ENCODE measurements at places on chromosomes 2 and 18. TPM values are rescaled to one million over a fixed set of nuclear protein-coding genes. Genes with fewer than 3 reads are reported as not detected.

DSC1 gene
- total RNA-seq = 0.15 TPM

MARCO gene
- not detected for total RNA-seq

PLEKHH2 gene
- 0.75 TPM for total RNA-seq

GCG gene
- not detected for total RNA-seq

ACTR3 gene
- 267 TPM for total RNA-seq

AQP12B gene
- total RNA-seq = not detected

SERPINB11 gene
- not detected for total RNA-seq

CFC1 gene
- not detected for total RNA-seq

RND3 gene
- not detected for total RNA-seq

PDE1A gene
- total RNA-seq = not detected

CRYGD gene
- not detected for total RNA-seq

FOXI3 gene
- not detected for total RNA-seq

SLC39A10 gene
- 42.8 TPM for total RNA-seq

VWA3B gene
- not detected for total RNA-seq

GRCh38 chr2:84964406-84965191, 6.4 kb upstream of the KCMF1 start:
- no peak for DNase-seq

GRCh38 chr18:63981719-63982118, 11.8 kb downstream of the SERPINB8 start:
- no peak for DNase-seq

DNA sequence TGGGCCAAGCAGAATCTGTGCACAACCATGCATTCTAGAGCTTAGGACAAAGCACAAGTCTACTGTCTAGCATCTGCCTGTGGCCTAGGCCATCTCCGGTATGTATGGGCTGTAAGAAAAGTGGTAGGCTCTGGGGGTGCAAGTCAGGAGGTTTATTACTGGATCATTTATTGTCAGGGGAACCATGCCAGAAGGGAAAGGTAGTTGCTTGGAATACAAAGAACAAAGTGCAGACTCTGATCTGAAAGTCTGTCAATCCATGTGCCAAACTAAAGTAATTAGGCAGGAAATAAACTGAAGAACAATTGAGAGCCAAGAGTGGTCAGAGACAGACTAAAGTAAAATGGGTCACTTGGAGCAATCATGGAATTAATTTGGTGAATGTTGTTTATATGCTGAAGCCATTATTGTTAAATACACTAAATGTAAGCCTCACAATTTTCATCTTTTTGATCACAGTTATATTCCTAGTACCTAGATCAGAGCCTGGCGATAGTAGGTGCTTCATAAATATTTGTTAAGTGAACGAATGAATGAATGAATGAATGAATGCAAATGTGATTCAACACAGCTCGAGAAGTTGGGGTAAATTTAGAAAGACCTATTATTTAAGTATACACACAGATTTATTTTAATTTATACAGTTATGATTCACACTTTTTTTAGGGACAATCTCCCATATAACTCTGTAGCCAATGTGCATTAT, 260.7 kb upstream of the STON1 start:
- DNase-seq = no peak

- no peak for DNase-seq
Observed at GRCh38 chr2:15975676-15976075, 35.3 kb downstream of the MYCN start.

DNA sequence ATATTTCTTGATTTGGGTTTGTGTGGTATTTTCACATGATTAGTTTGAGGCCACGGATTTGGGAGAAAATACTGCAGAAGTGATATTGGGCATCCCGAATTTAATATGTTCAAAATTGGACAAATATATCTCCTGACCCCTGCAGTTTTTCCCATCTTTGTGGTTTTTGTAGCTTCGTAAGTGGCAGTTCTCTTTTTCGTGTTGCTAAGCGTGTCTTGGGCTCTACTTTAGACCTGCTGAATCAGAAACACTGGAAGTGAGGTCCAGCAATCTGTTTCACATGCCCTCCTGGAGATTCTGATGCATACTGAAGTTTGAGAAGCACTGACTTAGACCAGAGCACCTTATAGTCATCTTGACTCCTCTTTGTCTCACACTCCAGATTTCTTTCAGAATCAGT, 98.3 kb downstream of the EPB41L5 start:
- DNase-seq = no peak

DNA sequence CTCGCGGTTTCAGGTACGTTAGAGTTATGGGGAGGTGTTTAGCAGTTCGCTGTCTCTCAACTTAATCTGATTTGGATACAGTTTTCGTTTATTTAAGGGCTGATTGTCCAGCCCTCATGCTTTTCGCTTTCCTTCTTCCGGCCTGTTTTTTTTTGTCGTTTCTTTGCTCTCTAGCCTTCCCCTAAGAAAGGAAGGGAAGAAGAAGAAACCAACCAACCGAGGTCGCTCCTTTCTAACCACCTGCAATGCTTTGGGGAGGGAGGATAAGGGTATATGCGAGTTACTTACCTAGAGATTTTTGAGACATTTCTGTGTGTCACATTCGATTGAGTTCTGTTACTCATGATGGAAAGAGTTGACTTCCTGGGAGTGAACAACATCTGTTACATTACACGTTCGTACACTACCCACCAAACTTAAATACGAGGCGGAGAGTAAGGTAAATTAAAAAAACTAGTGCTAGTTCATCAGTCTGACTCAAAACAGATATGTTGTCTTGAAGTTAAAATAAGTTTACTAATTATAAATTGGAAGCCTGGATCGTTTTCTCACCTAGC, 918 bp downstream of the EIF5B start:
- no peak for DNase-seq

- DNase-seq = no peak
Observed at GRCh38 chr18:57715671-57716070, 87.4 kb downstream of the ATP8B1 start.

DNA sequence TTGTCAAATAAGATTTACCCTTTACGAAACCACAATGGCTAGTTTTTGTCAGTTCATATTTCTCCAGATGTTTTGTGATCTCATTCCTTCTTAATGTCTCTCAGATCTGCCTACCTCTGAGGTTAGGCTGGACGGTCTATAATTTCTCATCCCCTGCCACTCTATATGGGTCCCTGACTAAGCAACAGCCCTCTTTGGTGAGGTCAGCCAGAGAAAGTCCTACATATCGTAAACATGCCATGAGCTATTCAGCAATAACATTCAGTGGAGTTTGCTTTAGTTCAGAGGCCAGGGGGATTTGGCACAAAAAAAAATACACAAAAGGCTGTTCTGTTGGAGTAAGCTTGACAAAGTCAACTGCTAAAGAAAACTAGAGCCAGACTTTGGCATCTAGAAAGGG, 192.1 kb upstream of the NCKAP5 start:
- DNase-seq = no peak

GRCh38 chr2:42339191-42339912, 21.7 kb downstream of the COX7A2L start:
- DNase-seq = no peak

- no peak for DNase-seq
Observed at GRCh38 chr2:161165811-161166210, 5.6 kb downstream of the TANK start.

GRCh38 chr18:54327818-54328217, 29.8 kb downstream of the STARD6 start:
- DNase-seq = no peak

GRCh38 chr2:234290671-234291070, 206.2 kb downstream of the ARL4C start:
- DNase-seq = peak; percentile 57

GRCh38 chr2:151150331-151151320, 111.0 kb downstream of the RBM43 start:
- DNase-seq = no peak

- no peak for DNase-seq
Observed at GRCh38 chr2:70531419-70532086, 22.1 kb downstream of the TGFA start.

DNA sequence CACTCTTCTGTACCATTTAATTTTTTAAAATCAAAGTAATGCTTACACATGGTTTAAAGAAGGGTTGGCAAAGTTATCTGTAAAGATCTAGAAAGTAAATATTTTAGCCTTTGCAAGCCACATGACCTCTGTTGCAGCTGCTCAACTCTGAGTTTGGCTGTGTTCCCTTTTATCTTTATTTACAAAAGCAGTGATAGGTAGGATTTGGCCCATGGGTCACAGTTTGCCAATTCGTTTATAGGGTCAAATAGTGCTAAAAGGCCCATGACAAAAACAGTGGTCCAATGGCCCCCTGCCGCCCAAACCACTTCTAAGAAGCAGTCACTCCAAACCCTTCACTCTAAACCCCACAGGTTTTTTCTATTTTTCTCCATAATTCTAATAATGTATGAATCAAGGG, 124.8 kb downstream of the PARD3B start:
- no peak for DNase-seq

DNA sequence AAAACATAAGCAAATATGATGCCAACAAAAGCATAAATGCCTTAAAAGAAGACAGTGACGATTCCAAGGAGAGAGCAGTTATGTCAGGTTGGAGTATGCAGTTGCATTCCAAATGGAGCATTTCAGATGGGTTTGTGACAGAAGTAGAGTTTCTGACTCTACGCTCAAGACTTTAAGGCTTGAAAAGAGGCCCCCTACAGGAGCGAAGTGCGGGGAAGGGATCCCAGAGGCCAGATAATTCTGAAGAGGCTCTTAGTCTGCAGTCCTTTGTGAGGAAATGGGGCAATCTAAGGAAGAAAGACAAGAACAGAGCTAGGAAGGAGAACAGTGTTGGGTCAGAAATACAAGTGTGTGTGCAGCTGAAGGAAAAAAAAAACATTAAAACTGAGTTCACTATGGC, 95.5 kb downstream of the ZNF521 start:
- no peak for DNase-seq

DNA sequence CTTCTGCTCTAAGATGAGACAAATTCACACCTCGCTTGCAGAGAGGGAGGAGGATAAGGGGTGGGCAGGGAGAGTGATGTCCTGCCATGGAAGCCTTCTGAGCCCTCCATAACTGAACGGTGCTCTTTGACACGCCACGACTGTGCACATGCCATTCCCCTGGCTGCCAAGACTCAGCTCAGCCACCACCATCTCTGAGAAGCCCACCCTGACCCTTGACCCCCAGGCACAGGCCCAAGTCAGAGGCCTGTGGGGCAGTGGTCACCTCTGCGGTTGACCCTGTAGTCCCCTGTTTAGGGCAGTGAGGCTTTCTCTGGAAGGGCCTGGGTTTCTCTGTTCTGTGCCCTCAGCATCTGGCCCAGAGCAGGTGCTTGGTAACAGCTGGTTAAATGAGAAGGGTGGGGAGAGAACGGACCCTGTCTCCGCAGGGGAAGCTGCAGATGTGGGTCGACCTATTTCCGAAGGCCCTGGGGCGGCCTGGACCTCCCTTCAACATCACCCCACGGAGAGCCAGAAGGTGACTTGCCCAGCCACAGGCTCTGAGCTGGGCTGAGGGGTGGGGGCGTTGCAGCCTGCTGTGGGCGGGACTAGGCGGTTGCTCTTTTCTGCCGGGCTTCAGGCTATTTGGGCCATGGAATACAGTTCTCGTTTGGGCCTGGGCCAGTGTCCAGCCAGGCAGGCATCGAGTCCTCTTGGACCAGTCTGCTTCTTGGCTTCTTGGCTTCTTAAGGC, 215.1 kb downstream of the DYSF start:
- no peak for DNase-seq

DNA sequence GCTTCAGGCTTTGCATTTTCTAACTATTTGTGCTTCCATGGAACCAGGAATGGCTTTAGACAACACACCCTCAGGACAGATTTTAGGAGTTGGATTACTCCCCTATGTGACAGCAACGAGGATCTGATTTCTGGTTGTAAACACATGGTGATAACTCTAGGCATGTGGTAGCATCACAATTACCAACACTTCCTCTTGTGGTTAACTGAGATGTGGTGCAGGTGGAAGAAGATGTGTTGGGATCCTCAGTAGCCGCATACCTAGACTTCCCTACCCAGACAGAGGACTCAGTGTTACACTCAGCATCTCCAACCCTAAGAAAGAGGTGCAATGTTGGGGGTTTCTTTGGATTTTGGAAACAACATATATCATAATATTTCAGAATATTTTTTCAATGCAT, 234.8 kb downstream of the DOK6 start:
- DNase-seq = no peak

- DNase-seq = no peak
Observed at GRCh38 chr2:72794572-72794971, 31.3 kb downstream of the EXOC6B start.

DNA sequence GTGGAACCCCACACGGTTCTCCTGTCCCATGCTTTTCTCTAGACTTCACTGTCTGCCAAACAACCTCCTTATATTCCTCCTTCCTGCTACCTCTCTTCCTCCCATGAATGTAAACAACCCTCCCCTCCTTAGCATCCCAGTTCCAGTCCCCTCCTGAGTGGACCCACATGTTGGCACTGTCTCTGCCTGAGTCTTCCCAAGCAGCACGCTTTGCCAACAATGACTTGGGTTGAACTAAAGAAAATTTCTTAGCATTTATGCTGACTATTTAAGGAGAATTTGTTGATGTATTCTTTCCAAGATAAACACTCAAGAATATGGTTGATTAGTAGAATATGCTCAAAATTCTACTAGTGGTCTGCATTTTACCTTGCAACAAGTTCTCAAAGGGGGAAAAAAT, 338.0 kb downstream of the TNS1 start:
- no peak for DNase-seq

DNA sequence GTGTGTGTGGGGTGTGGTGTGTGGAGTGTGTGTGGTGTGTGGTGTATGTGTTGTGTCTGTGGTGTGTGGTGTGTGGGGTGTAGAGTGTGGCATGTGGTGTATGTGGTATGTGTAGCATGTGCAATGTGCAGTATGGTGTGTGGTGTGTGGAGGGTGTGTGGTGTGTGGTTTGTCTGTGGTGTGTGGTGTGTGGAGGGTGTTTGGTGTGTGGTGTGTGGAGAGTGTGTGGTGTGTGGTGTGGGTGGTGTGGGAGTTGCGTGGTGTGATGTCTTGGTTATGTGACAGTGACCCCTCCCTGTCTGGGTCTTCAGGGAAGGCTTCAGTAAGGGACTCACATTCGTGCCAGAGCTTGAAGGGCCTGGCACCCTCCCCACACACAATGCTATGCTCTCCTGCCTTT, 718.2 kb upstream of the SOX11 start:
- DNase-seq = no peak

DNA sequence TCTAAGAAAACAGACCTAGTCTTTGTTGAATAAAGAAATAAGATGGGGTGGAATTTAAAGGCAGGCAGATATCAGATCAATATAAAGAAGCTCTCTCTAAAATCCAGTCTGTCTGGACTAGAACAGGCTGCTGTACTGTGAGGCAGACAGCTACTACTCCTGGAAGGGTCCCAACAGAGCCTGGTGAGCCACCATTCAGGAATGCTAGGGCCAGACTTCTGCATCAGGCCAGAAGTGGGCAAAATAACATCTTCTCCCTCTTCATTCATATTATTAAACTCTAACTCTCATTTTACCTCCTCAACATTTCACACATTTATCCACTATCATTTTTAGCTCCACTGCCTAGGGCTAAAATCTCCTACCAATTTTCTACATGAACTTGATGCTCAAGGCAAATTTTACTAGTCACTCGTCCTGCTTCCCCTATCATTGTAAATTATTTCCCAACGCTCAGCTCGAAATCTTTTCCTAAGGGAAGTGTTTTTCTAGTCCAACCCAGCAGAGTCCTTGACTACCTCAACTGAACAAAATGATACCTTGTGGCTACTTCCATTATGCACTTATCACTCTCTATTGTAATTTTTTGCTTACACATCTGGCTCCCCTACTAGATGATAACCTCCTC, 45.2 kb upstream of the GLS start:
- no peak for DNase-seq

- DNase-seq = no peak
Observed at GRCh38 chr2:138026111-138027020, 62.1 kb downstream of the HNMT start.
